Cerebellar cortex (tissue), 1 donor: ENCODE measurements at places on chromosomes 3 and 15.

GRCh38 chr15:51561271-51561670 lies 61.3 kb downstream of the DMXL2 start:
- no peak for DNase-seq

GRCh38 chr3:125083776-125084175 lies 28.0 kb upstream of the HEG1 start:
- no peak for DNase-seq

DNA sequence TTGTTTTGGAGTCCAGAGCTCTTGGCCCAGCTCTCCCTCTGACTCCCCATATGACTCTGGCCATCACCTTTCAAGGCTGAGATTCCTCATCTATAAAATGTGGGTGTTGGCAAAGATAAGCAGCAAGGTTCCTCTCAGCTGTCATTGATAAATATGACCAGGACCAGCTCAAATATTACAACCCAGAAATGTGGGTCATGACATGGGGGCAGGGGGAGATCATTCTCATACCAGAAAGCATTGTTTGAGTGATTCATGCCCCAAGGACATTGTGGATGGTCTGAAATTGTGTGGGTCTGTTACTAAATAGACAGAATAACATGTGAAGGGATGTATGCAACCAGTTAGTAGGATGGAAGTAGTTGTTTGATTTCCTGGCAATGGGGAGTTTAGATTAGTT lies 13.9 kb downstream of the UPK1B start:
- DNase-seq: no peak

DNA sequence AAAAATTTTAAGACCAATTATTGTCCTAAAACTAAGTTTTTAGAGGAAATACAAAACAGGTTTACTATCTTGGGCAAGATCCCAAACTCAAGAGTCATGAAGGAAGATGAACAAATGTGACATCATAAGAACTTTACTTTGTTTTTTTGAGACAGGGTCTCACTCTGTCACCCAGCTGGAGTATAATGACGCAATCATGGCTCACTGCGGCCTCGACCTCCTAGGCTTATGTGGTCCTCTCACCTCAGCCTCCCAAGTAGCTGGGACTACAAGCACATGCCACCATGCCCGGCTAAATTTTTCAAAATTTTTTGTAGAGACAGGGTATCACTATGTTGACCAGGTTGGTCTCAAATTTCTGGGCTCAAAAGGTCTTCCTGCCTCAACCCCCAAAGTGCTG lies 69.3 kb downstream of the PCSK6 start:
- no peak for DNase-seq

GRCh38 chr3:142279965-142280590 lies 54.7 kb upstream of the GK5 start:
- peak; percentile 74 for DNase-seq

- DNase-seq: no peak
Measured at GRCh38 chr3:14491396-14492190, 48.5 kb downstream of the GRIP2 start.

- DNase-seq: no peak
Measured at GRCh38 chr15:81454024-81454423, 80.0 kb upstream of the TMC3 start.

GRCh38 chr3:150148227-150148626 lies 177.5 kb upstream of the PFN2 start:
- no peak for DNase-seq

- DNase-seq: no peak
Measured at GRCh38 chr15:99006904-99007495, 592 bp downstream of the PGPEP1L start.

- DNase-seq: no peak
Measured at GRCh38 chr3:36900474-36901443, 44.1 kb downstream of the TRANK1 start.

- no peak for DNase-seq
Measured at GRCh38 chr3:168077091-168077490, 18.6 kb downstream of the GOLIM4 start.

- DNase-seq: no peak
Measured at GRCh38 chr3:153051427-153052095, 110.5 kb upstream of the RAP2B start.

GRCh38 chr15:27179789-27180188 lies 208.8 kb downstream of the GABRG3 start:
- DNase-seq: no peak

GRCh38 chr3:11640009-11640673 lies 3.6 kb downstream of the VGLL4 start:
- DNase-seq: no peak

- DNase-seq: no peak
Measured at GRCh38 chr15:31803388-31803884, 226.9 kb upstream of the CHRNA7 start.

DNA sequence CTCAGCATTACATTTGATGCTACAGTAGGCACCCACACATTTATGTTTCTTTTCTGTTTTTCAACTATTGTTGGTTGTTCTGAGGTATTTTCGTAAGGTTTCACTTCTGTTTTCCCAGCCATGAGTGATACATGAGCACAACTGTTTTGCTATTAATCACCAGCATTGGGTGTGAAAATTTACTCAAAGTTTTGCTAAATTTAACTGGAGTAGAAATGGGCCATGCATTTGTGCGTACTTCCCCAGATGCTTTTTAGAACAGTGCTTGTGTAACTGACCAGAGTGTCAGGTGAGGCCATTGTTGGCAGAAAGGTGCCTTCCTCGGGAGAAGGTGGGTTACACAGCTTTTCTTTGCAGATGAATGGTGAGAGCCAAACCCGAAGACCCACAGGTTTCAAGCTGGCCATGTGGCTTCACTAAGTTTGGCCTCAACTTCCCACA lies 70.4 kb downstream of the ST6GAL1 start:
- DNase-seq: no peak

- no peak for DNase-seq
Measured at GRCh38 chr15:67005294-67005996, 60.0 kb upstream of the SMAD3 start.

GRCh38 chr3:113743006-113743630 lies 2.9 kb downstream of the NAA50 start:
- DNase-seq: no peak

DNA sequence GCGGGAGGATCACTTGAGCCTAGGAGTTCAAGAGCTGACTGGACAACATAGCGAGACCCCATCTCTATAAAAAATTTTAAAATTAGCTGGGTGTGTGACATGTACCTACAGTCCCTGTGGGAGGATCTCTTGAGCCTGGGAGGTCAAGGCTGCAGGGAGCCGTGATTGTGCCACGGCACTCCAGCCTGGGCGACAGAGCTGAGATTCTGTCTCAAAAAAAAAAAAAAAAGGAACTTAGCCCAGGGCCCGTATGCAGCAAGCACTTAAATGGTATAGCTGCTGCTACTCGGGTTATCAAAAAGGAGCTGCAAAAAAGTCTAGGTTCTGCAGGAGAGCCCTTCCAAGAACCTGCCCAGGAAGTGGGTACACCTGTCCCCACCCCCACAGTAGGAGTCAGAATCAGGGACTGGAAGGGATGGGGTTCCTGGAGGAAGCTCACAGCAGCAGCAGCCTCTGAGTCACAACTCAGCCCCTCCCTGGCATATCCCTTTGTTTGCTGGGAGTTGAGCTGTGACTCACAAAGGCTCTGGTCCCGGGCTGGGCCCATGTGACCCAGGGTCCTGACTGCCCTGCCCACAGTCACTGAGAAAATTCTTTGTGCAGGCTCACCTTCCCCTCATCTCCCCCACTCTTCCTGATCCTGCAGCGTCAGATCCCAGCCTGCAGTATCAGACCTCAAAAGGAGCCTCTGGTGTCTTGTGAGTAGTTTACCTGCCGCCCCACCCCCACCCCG lies at the start of gene SPATA12:
Gene SPATA12 (plus strand): TSS at position 576 of the 733 bp plus-strand sequence. CDS start 13,031 bp downstream, outside the sequence.
- DNase-seq: no peak

GRCh38 chr15:82549199-82549665 lies 9.0 kb upstream of the RPS17 start:
- DNase-seq: no peak

DNA sequence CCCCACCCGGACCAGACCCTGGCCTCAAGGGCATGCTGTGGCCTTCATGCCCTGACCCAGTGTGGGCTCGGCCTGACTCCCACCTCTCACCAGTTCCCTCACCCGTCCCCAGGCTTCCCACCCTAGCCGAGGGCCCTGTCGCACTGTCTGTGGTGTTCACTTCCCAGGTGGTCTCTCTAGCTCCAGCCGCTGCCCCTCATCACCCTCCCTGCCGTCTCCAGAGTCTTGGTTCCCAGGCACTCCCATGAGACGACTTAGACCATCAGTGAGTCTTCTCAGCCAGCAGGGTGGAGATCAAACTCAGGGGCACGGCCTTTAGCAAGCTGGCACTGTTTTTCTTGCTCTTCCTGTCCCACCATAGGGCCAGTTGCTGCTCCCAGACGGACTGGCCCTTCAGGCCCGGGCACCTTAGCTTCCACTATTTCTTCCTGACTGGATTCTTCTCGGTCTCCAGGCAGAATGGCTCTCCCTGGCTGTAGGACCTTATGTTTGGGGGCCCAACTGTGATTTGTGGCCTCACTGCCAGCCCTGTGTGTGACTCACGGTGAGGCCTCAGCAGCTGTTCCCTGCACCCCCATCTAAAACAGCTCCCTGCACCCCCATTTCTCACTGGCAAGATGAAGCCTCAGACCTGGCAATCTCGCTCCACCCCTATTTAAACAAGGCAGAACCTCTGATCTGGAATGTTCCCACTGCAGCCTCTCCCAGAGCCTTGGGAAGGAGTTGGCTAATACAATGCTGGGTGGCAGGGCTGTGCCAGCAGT lies 9.4 kb upstream of the PCSK6 start:
- no peak for DNase-seq

DNA sequence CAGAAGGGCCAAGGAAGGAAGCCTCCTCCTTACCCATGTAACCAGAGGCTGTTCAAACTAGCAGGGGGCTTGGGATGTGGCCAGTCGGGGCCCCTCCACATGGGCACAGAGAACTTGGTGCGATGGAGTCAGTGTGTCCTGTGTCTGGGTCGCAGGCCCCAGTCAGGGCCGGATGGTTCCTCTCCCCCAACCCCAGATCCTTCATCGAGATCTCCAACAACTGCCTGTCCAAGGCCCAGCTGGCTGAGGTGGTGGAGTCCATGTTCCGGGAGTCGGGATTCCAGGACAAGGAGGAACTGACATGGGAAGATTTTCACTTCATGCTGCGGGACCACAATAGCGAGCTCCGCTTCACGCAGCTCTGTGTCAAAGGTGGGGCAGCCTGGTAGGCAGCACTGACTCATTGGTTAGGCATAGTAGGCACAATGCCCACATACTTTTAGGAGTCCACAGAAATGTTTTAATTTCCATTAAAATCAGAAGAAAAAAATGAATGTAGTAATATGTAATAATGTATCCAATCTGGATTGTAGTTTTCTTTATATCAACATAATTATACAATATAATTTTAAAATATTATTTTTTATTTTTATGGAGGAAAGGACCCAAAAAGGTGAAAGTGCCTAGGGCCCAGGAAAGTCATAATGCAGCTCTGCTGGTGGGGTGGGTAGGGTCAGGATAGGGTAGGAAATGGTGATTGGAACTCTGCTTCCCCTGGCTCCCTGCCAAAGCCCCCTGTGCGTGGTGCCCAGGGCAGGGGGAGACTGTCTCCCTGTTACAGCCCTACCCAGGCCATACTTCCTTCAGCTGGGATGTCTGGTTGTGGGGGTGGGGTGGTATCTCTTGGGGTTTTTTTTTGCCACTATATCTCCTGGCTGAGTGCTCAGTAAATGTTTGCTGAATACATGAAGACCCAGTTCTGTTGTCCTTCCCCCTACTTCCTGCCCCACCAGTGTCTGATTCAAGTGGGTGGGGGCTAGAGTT lies 18.6 kb downstream of the DUOX1 start:
- no peak for DNase-seq
